ENCODE measurements at places on chromosomes 12 and 14.

DNA sequence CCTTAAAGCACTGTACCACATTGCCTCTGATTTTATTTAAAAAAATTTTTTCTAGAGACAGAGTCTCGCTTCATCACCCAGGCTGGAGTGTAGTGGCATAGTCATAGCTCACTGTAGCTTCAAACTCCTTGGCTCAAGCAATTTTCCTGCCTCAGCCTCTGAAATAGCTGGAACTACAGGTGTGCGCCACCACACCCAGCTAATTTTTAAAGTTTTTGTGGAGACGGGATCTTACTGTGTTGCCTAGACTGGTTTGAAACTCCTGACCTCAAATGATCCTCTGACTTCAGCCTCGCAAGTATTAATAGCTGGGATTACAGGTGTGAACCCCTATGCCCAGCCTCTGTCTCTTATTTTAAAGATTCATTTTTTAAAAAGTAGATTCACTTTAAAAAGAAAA is 5.3 kb downstream of the USP15 start:
- DNase-seq = no peak

DNA sequence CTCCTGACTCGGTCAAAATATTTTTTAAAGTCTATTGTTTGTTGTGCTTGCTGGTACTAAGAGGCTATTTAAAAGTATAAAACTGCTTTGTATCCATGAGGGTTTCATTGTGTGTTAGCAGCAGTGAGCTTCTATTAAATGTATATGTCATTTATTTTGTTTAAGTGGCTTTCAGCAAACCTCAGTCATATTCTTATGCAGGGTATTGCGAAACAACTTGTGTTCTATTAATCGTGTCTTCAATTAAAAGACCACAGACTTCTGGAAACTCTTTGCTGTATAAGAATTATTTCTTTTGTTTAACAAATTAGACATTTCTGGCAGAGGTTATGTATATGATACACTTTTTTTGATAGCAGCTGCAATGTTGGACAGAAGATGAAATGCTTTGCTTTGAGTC is 6.5 kb downstream of the IAPP start:
- DNase-seq = no peak

- DNase-seq = no peak
Measured at GRCh38 chr12:89857652-89858274, 149.1 kb upstream of the ATP2B1 start.

GRCh38 chr12:100808777-100809176 is 14.2 kb downstream of the ANO4 start:
- DNase-seq = no peak

DNA sequence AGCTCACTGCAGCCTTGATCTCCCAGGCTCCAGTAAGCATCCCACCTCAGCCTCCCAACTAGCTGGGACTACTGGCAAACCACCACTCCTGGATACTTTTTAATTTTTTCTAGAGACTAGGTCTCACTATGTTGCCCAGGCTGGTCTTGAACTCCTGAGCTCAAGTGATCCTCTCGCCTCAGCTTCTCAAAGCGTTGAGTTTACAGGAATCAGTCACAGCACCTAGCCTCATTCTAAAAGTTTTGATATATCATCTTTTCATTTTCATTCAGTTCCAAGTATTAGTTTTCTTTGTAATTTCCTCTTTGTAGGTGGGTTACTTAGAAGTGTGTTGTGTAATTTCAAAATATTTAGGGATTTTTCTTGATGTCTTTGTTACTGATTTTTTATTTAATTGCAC is 9.6 kb downstream of the CBX5 start:
- DNase-seq = no peak

DNA sequence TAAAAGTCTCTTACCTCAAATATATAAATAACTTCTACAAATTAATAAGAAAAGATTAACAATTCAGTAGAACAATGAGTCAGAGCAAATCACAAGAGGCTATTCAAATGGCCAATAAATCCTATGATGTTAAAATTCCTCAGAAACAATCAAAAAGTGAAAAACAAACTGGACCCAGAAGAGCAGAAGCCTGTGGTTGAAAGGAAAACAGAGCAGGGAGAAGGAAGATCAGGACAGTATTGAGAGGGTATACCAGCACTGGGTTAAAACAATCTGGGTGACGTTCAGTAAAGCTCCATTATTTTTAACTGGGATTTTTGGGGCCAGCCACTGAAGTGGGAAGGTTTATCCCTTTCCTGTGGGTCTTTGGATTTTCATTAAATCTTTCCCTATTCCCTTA is 39.7 kb upstream of the PCED1B start:
- DNase-seq = no peak

DNA sequence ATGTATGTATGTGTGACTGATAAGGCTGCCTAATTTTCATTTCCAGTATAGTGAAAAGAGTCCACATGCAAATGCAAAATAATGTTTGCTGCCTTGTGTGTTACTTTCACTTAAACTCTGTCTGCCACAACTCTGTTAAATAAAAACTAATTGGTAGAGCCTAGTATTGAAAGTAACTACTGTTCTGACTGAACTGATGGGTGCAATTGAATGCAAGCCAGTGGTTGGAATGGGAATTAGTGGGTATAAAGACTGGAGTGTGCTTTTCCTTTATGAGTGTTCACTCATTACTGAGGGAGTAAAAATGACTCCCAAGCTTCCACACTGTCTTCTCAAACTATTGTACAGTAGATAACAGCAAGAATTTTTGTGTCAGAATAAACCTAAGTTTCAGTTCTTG is 571.0 kb downstream of the TMTC2 start:
- no peak for DNase-seq

DNA sequence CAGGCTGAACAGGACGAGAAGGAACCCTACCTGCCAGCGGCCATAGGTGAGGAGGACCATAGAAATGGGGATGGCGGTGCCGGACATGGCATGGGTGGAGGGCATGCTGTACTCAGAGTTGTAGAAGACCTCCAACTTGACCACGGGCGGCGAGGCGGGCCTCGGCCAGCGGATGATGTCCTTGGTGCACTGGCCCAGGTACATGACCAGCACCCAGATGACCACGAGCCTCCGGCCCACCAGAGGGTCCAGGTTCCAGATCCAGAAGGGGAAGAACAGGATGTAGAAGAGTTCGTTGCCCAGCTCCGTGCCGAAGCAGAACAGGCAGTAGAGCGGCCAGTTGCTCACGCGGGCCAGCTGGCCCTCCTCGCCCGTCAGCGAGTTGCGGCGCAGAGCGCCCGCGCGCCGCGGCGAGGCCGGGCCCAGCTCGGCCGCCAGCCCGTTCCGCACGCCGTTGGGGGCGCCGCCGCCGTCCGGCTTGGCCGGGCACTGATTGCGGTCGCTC is 582 bp downstream of the SGPP1 start:
- no peak for DNase-seq

- DNase-seq = no peak
Measured at GRCh38 chr12:123346946-123347345, 17.7 kb downstream of the SBNO1 start.

DNA sequence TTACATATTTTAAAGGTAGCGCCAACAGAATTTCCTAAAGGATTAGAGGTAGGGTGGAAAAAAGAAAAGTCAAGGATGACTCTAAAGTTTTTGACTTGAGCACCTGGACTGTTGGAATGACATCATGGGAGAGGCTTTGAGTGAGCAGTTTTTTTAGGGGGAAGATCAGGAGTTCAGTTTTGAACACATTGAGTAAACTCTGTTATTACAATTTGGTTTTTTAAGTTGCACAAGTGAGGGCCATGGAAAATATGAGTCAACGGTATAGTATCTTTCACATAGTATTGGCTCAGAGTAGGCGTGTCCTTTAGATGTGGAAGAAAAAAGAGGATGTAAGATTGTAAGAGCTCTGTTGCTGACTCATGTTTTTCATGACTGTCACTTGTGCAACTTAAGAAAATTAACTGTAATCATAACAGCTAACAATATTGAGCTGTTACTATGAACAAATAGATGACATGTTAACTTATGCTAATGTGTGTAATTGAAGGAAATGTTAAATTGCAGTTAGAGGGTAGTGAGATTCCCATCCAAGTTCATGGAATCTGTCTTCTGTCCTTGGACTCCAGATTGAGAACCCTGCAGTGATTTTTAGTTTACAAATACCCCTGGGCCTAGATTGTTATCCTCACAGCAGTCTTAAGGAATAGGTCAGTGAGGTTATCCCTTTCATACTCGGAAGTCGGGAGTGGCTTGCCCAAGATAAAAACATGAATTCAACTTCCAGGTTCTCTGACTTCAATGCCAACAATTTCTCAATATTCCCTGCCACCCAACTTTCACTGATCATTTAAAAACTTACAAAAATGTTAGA is 48.2 kb upstream of the ATP2B1 start:
- no peak for DNase-seq

- DNase-seq = no peak
Measured at GRCh38 chr12:85955127-85955526, 81.0 kb downstream of the NTS start.

All from NCI-H2029 (cell line).